Stimulated activated CD4-positive, alpha-beta T cell treated with anti-CD3 and anti-CD28 coated beads, Interleukin-15, amount 100 ng/mL, for 48 hours (primary cell): ENCODE measurements at places on chromosomes 5 and 9.

DNA sequence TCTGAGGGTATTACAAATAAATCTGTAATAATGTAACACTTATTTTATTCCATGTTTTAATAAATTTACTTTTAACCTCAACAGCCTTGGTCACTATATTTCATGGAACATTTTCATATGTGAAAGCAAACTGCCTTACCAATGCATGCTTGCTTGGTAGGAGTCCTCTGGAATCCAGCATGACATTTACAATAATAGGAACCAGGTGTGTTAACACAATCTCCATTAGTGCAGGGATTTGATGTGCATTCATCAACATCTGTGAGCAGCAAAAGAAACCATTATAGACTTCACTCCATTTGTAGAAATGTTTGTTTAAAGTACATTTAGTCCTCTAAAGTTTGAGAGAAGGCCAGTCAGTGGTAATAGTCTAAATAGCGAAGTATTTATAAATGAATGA lies 159.4 kb downstream of the FBN2 start:
- DNase-seq, result no peak

GRCh38 chr5:115578657-115579056 lies 23.6 kb downstream of the TICAM2 start:
- DNase-seq, result no peak

- no peak for DNase-seq
These were observed 52.3 kb downstream of the SYK start for GRCh38 chr9:90853945-90854344.

DNA sequence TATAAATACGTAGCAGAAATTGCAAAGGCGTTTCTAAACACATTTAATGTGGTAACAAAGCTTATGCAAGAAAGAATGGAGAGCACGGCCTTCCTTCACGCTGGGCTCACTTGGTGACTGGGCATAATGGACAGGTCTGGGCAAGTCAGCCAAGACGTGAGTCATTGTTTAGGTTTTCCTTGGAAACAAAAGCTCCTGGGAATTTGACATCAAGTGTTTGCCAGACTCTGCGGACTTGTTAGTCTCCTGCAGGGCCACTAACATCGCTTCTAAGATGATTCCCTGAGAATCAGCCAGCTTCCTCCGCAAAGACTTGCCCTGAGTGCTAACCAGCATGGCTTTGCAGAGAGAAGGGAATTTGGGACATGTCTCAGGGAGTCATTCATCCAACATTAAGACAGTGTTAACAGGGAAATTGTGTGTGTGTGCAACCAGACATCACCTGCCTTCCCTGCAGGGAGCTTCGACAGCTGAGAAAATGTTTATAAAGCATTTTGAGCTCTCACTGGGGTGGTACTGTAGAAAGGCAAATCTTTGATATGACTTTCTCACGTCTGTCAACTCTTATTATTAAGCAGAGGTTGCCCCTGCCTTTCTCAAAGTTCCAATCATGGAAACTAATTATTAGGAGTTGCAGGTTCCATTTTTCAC lies 182.5 kb downstream of the NTRK2 start:
- DNase-seq, result no peak

GRCh38 chr5:108271127-108271526 lies 110.8 kb downstream of the FBXL17 start:
- no peak for DNase-seq

DNA sequence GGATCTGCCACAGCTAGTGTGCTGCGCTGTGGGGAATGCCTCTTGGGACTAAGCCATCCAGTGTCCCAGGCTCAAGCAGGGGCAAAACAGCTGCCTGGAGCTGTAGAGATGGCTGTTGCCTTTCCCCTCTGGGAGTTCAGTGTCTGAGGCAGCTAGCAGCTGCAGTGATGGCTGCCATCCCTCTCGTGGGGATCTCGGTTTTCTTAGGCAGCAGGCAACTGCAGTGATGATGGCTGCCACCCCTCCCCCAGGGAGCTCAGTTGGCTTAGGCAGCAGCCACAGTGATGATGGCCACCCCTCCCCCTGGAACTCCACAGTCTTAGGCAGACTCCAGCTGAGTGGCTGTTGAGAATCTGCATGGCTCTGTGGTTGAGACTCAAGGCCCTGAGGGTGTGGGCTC lies 1389.2 kb upstream of the NUDT12 start:
- no peak for DNase-seq

DNA sequence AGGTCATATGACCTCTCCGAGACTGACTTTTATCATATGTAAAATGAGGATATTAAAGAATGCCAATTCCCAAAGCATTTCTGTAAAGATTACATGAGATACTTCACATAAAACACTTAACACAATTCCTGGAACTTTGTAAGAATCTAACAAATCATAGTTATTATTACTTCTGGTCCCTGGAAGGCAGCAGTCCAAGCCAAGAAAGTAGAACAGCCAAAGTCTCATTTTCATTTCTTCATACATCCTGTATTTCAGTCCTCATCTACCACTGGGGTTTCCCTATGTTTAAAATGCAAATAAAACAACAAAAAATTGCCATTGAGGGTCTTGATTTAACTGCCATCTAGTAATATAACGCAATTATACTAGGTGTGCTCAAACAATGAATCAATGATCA lies 179.5 kb downstream of the MARCHF11 start:
- DNase-seq, result no peak

DNA sequence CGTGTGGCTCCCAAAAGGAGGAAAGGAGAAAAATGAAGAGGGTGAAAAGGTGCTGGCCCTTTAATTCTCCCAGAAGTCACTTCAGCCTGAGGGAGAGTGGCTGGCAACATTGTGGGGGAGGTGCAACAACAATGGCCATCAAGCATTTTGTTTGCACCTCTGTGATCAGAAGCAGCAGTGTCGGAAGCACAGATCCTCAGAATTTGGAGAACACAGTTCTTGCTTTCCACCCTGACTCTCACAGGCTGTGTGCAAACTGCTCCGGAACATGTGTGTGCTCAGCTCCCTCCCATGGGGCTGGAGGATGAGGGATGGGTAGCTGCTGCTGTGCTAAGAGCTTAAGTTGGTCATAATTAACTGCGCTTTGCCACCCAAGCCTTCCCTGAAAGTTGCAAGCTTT lies 127.1 kb downstream of the DPYSL3 start:
- no peak for DNase-seq

DNA sequence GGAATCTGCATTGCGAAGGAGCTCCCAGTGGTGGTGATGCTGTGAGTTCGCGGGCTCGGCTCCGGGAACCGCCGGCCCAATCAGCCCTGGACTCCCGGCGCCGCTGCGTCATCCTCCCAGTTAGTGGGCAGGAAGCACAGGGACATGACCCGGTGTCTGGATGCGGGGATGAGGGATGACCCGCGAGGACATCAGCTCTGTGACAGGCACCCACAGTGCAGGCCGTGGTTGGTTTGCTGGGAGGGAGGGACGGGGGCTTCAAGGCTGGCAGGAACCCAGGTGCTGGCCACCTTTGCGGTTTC lies 996 bp downstream of the NXNL2 start:
- DNase-seq, result no peak

DNA sequence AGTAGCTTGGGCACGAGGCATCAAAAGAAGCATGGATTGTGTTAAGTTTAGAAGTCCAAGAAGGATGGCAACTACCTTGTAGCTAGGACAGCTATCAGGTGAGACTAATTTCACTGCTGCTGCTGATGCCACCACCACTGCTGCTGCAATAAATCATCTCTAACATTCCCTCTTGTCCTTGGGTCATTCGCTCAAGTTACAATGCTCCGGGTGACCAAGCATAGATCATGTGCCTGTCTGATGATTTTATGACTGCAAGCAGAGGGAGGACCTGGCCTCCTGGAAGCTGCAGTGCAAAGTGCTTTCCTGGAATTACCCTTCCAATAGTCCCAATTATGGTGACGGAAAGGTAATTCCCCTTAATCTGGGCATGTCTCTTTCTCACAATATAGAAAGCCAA lies 334.4 kb downstream of the PRELID2 start:
- no peak for DNase-seq

- DNase-seq, result no peak
These were observed 327.0 kb upstream of the KLF4 start for GRCh38 chr9:107816561-107817021.

DNA sequence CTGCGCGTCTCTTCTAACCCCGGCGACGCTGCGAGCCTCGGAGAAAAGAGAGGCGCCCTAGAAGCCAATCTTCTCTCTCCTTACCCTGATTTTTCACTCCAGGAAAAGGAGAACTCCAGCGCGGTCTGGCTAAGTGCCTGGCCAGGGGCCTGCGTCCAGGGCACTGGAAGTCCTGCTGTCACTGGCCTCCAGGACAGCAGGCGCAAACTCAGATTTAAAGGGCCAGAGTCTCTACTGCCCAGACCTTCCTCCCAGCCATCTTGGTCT lies 553 bp upstream of the FOXB2 start:
- no peak for DNase-seq

DNA sequence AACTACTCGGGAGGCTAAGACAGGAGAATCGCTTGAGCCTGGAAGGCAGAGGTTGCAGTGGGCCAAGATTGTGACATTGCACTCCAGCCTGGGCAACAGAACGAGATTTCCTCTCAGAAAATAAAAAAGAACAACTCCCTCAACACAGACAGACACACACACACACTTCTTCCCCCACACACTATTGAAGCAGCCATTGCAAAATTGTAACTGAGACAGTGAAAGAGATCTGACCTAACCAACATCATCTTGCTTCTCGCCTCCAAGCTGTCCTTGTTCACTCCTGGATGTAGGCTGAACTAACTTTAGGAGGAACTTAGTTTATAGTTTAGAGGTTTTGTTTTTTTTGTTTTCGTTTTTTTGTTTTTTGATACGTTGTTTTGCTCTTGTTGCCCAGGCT lies 13.0 kb upstream of the PLIN2 start:
- DNase-seq, result no peak

GRCh38 chr9:98774746-98775145 lies 21.6 kb downstream of the ANKS6 start:
- DNase-seq, result no peak

- DNase-seq, result no peak
These were observed 46.6 kb downstream of the PPIP5K2 start for GRCh38 chr5:103166706-103167105.

- no peak for DNase-seq
These were observed 36.7 kb upstream of the MAP1B start for GRCh38 chr5:72070529-72070928.

- no peak for DNase-seq
These were observed 692 bp downstream of the C1QTNF3 start for GRCh38 chr5:34042321-34042720.

- DNase-seq, result no peak
These were observed 17.6 kb downstream of the ALDH7A1 start for GRCh38 chr5:126577415-126577814.

DNA sequence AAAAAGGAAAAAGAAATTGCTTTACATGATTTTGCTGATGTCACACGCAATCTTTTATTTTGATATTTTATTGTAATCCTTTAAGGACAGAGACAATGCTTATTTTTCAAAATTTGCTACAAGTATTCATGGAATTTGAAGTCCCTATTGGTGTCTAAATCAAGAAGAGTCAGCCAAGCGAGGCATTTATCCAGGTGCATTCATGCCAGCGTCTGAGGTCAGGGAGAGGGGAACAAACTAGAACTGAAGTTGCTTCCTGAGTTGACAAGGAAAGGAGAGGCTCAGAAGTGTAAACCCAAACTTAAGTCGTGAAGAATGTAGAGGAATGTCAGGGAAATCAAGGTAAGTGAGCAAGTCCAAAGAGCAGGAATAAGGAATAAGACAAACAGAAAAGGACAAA lies 83.0 kb upstream of the GNAQ start:
- DNase-seq, result no peak

DNA sequence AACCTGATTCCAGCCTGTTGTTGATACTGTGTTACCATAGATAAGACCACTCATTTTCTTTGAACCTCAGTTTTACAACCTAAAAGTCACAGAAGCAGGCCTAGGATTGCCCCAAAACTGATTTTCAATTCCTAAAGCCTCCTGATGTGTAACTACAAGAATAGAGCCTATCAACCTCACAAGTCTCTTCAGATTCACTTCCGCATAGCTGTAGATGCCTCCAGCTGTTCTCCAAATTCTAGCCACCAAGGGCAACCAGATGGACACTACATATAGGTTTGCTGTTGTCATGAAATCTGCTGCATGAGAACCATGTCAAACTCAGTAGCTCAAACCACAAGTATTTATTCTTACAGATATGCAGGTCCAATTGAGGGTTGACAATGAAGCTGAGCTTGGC lies 143.5 kb downstream of the SPATA31D1 start:
- DNase-seq, result no peak

- DNase-seq, result no peak
These were observed 2.4 kb downstream of the FUBP3 start for GRCh38 chr9:130581766-130582165.

- DNase-seq, result no peak
These were observed 365.7 kb downstream of the SPATA31D1 start for GRCh38 chr9:82354279-82354659.

- no peak for DNase-seq
These were observed 925.3 kb upstream of the CDH10 start for GRCh38 chr5:25570067-25570583.

- DNase-seq, result no peak
These were observed 42.8 kb upstream of the RPS23 start for GRCh38 chr5:82320966-82321365.

DNA sequence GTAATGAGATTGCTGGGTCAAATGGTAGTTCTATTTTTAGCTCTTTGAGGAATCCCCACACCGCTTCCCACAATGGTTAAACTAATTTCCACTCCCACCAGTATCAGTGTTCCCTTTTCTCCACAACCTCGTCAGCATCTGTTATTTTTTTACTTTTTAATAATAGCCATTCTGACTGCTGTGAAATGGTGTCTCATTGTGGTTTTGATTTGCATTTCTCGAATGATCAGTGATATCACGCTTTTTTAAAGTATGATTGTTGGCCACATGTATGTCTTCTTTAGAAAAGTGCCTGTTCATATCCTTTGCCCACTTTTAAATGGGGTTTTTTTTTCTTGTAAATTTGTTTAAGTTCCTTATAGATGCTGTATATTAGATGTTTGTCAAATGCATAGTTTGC lies 73.5 kb downstream of the MTAP start:
- no peak for DNase-seq

DNA sequence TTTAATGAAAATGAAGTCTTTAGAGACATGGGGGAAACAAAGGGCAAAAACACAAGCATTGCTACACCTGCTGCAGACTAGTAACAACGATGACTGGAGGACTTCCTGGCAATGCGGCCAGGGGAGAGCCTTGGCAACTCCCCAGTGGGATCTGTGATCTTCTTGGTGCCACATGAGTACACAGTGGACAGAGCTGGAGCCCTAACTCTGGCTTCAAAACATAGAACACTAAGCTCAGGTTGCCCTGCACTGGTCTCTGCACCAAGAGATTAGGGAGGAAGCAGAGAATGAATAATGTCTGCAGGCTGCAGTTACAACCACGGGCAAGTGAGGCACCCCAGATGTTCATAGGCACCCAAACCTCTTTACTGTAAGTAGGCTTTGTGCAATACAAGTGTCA lies 91.1 kb downstream of the MRPS27 start:
- DNase-seq, result no peak
